ENCODE measurements at places on chromosomes 5 and 9. TPM values are rescaled to one million over a fixed set of nuclear protein-coding genes. Genes with fewer than 3 reads are reported as not detected.

TMEM174 gene
- not detected for total RNA-seq

TCF7 gene
- total RNA-seq: 7.5 TPM

ECSCR gene
- 0.27 TPM for total RNA-seq

SLC27A6 gene
- 5.8 TPM for total RNA-seq

CTXN3 gene
- not detected for total RNA-seq

CCL27 gene
- not detected for total RNA-seq

SHC3 gene
- 1.4 TPM for total RNA-seq

JAKMIP2 gene
- total RNA-seq: 6.1 TPM

IL13 gene
- total RNA-seq: not detected

ABLIM3 gene
- total RNA-seq: 7.3 TPM

Data from hepatocyte (in vitro differentiated cells).